Stimulated activated CD4-positive, alpha-beta T cell treated with anti-CD3 and anti-CD28 coated beads, Interleukin-1b, Interleukin-23, amount 100 ng/mL, for 4 hours (primary cell): ENCODE measurements at places on chromosomes 7 and 10.

- no peak for DNase-seq
Measured at GRCh38 chr7:28157076-28157745, 23.4 kb downstream of the JAZF1 start.

DNA sequence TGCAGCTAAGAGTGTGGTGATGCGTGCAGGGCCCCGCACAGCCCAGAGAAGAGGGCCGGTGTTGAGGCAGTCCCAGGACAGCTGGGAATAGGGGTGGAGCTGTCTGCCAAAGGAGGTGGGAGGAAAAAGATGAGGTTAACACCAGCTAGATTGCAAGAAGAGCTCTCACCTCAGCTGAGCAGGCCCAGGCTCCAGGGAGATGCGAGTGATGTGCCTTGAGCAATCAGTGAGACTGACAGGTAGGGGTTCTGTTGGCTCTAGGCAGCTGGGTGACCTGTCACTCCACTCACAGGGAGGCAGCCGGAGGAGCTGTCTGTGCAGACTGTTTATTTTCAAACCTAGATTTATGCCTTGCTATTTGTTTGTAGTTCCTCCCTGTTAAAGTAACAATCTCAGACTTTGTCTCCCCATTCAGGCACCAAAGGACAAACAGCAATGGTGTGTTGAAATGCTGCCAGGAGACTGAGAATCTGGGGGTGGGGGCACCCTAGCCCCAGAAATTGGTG, 205.1 kb upstream of the CXCL12 start:
- DNase-seq, result no peak

DNA sequence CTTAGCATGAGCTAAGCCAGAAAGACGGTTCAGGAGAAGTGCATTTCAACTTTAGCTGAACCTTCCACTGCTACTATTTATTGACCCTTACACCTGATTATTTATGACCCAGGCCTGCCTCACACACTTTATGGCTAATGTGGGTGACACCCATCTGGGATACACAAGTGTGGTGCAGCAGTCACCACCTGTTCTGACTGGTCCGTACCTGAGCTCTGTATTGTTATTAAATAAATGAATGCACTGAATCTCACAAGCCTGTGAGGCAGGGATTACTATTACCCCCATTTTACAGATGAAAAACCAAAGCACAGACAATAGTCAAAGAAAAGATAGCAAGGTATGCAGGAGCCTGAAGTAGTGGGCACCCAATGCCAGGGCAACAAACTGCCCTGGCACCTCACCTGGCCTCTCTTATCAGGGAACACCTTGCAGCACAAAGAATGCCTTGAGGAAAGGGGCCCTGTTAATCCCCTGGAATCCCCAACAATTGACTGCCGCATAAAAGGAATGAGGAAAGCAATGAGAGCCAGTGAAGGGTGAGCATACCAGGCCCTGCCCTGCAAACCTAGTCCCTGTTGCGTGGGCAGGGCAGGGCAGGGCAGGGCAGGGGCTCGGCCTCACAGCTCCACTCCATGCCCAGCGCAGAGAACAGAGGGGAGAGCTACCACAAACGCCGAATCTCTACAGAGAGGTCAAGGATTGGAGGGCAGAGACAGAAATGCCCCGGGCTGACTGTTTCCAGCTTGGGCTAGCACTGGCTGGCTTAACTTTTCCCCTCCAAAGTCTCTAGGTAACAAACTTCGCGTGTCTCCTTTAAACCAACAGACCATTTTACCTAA, 1.3 kb downstream of the ANXA11 start:
- no peak for DNase-seq

- no peak for DNase-seq
Measured at GRCh38 chr10:53719658-53720057, 947.1 kb upstream of the MBL2 start.

DNA sequence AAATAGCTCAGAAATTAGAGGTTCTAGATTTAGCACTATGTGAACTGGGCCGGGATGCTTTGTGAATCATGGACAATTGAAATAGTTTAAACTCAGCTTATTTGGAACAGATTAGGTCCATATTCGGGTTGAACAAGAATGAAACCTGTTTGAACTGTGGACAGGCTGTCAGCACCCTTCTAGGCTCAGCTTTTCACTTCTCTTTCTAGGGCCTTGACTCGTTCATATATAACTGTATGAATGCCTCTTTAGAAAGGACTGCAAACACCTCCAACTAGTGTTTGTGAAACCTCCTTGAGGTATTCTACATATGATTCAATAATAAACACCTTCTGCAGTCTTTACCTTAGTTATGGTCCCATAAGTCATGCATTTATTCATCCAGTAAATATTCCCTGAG, 115.6 kb downstream of the REEP3 start:
- no peak for DNase-seq

DNA sequence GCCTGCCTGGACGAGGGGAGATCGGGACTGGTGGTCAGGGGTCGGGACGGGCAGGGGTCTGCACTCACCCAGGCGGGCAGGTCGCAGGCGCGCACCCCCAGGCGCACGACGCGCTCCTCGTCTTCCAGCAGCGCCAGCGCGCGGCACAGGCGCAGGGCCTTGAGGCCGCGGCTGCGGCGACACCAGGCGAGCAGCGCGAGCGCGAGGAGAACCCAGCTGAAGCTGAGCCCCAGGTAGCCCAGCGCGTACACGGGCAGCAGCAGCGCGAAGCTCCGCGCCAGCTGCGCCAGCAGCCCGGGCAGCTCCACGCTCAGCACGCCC, 328 bp downstream of the ESYT2 start:
- peak; percentile 56 for DNase-seq

DNA sequence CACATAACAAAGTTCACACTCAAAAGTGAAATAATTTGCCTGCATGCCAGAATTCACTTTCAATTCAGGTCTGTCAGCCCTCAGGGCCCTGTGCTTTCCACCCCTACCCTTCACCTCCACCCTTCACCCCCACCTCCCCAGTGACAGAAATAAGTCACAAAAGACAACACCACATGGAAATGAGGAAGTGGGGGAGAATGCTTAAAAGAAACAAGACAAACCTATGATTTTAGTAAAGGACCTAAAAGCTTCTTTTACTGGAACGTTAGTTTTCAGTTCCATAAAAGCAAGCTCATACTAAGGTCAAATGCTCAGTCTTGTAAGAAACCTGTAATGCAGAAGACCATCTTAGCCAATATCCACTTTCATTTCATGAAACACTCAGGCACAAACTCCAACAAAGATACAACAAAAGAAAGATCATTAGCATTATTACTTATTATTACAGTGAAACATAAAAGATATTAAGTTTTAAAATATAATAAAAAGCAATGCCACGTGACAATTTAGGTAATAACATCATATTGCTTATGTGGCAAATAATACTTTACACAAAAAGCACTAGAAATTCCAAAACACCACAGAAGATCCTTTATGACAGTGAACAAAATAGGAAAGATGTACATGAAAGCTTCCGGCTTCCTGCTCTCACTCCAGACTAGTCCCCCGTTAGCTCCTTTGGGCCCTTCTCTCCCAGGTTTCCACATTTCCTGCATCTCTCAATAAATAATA, 112.1 kb downstream of the LMBR1 start:
- no peak for DNase-seq

DNA sequence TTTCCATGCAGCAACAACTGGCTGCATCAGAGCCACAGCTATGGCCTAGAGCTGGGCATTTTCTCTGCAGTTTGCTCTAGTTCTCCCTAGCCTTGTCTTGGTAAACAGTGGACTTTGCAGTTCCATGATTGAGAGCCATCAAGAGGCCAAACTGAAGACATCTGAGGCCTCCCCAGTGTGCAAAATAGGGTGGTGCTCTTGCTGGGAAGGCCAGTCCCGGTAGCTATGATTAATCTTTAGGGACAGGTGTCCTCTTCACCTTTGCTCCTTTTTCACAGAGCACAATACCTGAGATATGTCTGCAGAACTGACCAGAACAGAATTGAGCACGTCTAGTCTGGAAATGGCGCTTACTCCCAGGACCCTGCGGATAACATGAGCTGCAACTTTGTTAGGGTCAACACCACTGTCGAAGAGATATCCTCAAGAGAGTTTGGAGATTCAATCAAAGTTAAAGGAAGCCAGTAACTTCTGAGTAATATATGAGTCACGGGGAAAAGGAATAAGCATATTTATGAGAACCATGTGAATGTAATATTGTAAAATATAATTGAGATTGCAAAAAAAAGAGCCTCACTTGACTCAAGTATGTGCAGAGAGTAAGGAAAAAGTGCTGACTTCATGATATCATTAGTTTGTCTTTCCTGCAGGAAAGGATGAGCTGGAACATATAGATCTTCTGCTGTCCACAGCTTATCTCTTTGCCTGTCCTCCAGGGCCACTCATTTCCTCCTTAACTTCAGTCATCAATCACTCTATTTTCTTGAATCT, 76.7 kb downstream of the ANK3 start:
- no peak for DNase-seq

DNA sequence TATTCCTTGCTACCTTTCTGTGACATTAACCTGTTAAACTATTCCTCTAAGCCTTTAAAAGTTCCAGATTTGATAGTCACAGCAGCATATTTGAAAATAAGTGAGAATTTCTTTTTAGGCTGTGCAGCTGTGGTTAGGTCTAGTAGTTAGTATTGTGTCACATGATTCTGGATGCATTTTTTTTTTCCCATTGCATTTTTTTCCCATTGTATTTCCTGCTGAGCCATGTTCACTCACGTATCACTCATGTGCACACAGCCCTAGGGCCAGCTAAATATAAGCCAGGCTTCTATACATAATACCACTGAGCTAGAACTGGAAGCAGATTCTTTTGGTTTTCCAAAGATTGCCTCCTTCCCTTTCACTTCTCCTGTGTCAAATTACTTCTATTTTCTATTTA, 37.4 kb downstream of the DNAJC9 start:
- DNase-seq, result no peak

DNA sequence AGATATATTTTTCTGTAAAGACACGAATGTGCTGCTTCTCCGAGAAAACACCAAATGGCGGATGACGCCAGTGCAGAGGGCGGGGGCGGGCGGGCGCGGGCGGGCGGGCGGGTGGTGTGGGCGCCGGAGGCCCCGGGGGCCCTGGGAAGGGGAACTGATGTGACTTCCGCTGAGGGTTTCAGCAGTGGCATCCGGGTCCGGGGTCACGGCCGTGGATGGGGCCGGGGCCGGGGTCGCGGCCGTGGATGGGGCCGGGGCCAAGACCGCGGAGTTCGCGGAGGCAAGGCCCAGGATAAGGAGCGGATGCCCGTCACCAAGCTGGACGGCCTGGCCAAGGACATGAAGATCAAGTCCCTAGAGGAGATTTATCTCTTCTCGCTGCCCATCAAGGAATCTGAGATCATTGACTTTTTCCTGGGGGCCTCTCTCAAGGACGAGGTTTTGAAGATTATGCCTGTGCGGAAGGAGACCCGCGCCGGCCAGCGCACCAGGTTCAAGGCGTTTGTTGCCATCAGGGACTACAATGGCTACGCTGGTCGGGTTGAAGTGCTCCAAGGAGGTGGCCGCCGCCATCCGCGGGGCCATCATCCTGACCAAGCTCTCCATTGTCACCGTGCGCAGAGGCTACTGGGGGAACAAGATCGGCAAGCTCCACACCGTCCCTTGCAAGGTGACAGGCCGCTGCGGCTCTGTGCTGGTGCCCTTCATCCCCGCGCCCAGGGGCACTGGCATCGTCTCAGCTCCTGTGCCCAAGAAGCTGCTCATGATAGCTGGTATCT, 20.3 kb upstream of the IGF2BP3 start:
- peak; percentile 41 for DNase-seq

DNA sequence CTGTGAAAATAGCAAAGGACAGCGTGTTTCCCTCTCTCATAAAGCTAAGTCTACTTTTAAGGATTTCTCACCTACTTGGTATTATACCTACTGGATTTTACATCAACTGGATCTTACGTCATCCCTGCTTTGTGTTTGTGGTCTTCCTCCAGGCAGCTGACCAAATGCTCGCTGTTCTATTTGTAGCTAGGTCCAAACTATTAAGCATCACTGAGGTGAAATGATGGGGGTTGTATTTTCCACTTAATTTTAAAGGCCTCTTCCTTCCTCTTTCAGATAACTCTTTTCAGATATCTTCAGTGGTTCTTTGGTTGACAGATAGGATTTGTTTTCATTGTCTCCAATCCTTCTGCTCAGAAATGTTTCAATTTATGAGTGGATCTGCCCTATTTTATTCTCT, 169.7 kb downstream of the RNLS start:
- DNase-seq, result no peak

- no peak for DNase-seq
Measured at GRCh38 chr7:27111042-27111750, 8.7 kb upstream of the HOXA2 start.

DNA sequence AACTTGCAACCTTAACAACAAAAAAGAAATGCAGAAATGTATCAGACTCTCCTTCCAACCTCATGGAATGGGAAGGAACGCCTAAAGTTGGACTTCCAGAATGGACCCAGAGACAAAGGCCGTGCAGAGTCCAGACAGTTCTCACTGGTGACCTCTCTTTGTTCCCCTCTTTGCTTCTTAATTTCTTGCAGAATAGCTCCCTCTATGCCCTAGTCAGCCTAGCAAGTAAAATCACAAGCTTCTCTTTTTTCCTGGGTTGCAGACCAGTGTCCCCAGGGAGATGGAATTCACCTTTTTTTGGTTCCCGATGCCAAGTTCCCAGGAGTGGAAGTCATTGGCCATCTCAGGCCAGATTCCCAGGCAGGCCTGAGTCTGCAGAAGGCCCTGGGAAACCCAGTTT, 278.0 kb downstream of the CCSER2 start:
- no peak for DNase-seq
